NCI-H1417 (cell line): ENCODE measurements at places on chromosomes 7 and 10.

DNA sequence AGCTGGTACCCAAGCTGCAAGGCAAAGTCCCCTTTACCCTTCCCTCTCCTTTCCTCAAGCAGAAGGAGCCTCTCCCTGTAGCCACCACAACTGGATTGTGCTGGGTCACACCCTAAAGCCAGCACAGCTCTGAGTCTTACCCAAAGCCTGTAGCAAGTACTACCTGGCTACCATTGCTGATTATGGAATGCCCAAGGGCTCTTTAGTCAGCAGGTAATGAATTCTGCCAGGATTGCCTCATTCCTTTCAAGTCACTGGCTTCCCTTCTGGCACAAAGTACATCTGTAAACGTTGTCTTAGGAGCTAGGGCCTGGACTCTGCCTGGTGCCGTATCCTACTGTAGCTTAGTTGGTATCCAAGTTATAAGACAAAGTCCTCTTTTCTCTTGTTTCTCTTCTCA lies 52.0 kb downstream of the FAS start:
- no peak for DNase-seq

DNA sequence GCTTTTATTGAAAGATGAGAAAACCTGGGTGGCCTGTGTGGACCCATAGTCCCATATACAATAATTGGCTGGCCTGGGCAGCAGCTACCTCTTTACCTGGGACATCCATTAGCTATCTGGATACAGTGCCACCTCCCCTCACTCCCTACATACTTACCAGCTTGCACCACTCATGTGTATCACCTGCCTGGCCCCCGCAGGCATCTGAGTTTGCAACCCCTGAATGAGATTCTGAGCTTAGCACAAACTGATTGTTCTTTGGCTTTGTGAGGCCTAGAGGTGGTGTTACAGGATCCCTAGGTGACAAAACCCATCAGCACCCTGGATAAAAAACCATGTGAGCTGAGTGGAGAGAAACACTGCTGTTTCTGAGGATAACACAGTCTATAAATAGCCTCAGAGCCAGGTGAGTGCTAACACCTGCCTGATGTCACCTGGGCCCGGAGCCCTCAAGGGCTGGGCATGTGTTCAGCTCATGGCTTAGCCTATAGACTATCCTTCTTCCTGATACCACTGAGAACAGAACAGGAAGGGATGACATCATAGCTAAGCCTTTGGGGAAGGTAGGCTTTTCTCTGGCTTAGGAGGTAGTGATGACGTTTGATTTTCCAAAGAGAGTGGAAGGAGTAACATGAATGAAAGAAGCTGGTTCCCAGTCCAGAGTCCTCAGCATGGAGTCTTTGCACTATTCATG lies 2.6 kb upstream of the PPIF start:
- peak; percentile 87 for DNase-seq

DNA sequence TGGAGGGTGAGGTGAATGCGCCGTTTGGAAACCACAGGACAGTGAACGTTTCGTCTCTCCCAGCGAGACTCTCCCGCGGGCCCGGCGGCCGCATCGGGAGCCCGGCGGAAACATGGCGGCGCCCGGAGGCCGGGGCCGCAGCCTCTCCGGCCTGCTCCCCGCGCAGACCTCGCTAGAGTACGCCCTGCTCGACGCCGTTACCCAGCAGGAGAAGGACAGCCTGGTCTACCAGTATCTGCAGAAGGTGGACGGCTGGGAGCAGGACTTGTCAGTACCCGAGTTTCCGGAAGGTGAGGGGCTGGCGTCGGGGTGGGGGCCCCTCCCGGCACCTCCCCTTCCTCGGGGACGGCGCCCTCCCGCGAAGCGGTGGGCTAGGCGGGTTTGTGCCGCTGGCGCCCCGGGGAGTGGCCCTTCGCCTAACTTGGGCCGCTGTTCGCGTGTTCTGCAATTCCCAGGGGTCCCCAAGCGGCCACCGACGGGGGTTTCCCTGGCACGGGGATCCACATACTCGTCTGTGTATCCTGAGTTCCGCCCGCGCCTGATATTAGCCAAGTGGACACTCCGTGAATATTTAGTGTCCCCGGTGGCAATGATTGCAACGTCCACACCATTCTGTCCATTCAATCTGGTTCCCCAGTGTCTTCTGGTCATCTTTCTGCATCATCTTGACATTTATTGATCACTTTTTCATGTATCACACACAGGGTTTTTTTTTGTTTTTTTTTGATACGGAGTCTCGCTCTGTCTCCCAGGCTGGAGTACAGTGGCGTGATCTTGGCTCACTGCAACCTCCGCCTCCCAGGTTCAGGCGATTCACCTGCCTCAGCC lies 514 bp downstream of the NHLRC2 start:
- peak; percentile 75 for DNase-seq

GRCh38 chr7:21722371-21722770 lies 179.5 kb downstream of the DNAH11 start:
- DNase-seq = no peak

DNA sequence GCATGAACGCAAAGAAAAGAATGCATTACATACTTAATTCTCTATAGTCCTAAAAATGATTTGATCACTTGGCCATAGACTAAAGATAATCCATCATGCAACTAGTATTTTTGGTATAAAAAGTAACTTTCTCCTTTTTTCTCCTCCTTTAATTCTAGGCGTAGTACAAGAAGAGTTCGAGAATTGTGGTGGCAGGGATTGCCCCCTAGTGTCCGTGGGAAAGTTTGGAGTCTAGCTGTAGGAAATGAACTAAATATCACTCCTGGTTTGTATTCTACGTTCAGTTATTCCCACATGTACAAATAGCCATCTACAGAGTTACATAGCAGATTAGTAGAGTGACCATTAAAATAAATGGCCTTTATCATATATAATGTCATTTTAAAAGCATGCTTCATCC lies 45.5 kb upstream of the HELLS start:
- no peak for DNase-seq

GRCh38 chr7:137818036-137818435 lies 28.7 kb downstream of the DGKI start:
- DNase-seq = no peak

- DNase-seq = no peak
Observed at GRCh38 chr10:27783660-27784059, 38.0 kb upstream of the MKX start.

GRCh38 chr7:16071246-16071857 lies 350.0 kb downstream of the CRPPA start:
- peak; percentile 43 for DNase-seq

DNA sequence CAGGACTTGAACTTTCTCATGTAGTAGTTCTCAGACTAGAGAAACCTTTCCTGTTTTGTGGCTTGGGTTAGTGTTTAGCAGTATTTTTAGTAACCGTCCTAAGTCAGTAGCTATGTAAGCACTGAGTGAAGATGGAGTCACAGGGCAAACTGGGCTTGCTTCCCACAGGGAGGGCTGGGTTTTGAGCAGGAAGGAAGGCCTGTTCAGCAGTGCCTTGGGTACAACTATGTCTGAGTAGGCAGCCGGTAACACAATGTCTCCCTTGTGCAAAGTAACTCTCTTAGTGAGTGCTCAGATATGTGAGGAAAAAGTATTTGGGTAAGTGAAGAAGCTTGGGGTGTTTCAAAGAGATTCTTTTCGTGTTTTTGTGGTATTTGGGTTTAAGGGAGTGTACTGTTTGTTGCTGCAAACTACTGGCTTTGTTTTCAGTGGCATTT lies 96.4 kb downstream of the CCSER2 start:
- no peak for DNase-seq

GRCh38 chr10:90314718-90315117 lies 543.1 kb downstream of the HTR7 start:
- no peak for DNase-seq

DNA sequence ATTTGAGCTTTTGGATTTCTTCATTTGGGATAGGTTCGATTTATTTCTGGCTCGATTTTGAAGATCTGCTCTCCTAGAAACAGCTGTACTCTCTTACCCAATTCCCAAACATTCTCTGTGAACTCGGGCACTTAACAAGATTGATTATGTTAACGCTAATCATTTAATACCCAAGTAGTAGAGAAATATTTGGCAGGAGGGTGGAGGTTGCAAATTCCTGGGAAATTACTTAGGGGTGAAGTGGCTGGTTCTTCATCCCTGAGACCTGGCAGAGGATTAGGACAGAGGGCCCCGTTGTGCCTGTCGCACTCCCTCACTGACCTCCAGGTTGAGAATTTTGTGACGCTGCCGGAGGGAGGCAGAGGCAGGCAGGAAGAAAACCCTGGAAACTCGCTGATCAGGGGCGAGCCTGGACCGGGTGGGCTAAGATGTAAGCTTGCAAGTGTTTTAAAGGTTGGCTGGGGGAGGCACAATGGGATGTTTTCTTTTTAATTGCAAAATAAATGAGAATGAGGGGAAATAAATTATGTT lies 182.6 kb downstream of the TCF7L2 start:
- no peak for DNase-seq

GRCh38 chr7:20268824-20269223 lies 51.6 kb upstream of the MACC1 start:
- no peak for DNase-seq

GRCh38 chr10:101066146-101066895 lies 4.5 kb downstream of the KAZALD1 start:
- DNase-seq = peak; percentile 45
